NCI-H2081 (cell line): ENCODE measurements at places on chromosomes 5 and 9.

GRCh38 chr9:126999315-127000068, 84.9 kb downstream of the RALGPS1 start:
- DNase-seq: no peak

GRCh38 chr9:108973895-108974294, 39.4 kb downstream of the CTNNAL1 start:
- DNase-seq: no peak

GRCh38 chr5:59254055-59254687, 639.4 kb downstream of the PDE4D start:
- no peak for DNase-seq

- DNase-seq: no peak
Observed at GRCh38 chr5:43242196-43242595, 50.2 kb downstream of the NIM1K start.

DNA sequence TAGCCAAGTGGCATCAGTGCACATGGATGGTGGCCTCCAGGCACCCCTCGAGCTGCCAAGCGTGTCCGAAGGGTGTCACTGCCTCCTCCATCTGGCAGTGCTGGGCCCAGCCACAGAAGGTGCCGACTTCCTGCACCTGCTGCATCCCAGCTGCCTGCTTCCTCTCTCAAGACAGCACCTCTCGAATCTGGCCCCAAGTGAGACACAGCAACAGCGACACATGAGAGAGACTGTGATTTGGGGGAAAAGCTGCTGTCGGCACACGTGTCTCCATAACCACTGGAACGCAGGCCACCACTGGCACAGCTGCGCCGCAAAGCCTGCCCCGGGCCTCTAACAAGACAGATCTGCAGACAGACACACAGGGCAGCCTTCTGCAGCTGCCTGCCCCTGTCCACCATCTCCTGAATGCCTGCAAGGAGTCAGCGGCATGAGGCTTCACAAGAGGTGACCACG, 8.8 kb downstream of the CLPTM1L start:
- no peak for DNase-seq

GRCh38 chr9:134040781-134041648, 15.7 kb downstream of the BRD3OS start:
- no peak for DNase-seq

DNA sequence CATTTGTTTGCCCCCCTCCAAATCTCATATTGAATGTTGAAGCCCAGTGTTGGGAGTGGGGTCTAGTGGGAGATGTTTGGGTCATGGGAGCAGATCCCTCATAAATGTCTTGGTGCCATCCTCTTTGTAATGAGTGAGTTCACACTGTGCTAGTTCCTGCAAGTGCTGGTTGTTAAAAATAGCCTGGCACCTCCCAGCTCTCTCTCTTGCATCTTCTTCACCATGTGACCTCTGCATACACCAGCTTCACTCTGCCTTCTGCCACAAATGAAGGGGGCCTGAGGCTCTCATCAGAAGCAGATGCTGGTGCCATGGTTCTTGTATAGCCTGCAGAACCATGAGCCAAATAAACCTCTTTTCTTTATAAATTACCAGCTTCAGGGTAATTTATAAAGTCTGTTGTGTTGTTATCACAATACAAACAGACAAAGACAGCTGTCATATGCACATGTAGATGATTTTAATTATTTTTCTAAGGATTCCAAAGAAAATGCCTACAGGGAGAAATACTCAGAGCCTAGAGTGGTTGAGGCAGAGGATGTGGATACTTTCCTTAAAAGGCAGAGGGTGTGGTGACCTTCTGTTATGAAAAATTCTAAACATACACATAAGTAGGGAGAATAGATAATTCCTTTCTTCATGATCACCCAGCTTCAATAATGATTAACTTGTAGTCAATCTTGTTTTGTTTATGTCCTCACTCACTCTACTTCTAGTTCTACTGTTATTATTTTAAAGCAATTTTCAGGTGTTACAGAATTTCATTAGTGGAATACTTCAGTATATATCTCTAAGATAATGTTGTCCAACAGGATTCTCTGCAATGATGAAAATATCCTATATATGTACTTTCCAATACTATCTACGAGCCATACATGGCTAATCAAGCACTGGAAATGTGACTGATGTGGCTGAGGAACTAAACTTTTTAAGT, 75.1 kb upstream of the RANBP6 start:
- no peak for DNase-seq

DNA sequence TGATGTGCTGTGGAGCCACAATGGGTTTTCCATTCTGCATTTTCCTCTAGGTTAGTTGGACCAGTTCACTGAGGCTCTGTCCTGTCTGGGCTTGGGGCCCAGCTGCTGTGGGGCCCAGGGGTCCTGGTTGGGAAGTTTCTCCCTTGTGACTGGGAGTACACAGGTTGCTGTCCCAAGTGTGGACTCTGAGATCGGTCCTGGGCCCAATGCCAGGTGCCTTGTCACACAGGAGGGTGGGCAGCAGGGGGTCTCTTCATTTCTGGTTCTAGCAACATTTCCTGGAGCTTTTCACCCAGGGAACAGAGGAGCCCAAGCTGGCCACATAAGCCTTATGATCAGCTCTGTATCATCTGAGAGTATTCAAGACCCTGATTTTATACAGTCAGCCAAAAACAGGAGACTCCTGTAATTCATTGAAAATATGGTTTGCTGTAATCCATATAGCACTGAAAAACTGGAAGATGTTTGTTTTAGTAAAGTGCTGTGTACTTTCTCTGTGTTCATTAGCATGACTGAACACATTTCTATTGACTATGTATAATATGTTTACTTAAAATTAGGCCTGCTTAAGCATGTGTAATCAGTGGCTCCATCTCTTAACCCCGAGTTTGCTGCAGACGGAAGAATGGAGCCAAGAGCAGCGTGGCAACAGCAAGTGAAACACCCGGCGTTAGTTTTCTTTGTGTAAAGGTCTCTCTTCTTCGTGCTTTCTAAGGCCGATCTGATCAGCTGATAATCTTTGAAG, 62.5 kb downstream of the MVB12B start:
- DNase-seq: peak; percentile 48

DNA sequence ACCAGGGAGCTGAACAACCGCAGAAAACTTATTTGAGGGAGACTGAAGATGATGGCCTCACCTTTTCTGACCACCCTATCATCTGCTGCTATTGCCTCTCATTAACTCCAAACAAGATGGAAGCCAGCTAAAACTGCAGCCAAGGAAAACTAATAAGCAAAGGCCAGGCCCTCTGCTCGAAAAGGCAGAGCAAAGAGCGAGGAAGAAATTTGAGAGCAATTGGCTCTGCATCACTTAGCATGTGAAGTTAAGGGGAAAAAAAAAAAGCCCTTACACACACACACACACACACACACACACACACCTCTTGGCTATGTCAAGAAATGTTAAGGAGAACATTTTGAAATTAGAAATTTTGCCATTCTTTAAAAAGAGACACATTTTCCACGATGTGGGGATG, 228.1 kb upstream of the CYLC2 start:
- no peak for DNase-seq

- DNase-seq: no peak
Observed at GRCh38 chr5:140602147-140602546, 30.8 kb downstream of the CD14 start.

DNA sequence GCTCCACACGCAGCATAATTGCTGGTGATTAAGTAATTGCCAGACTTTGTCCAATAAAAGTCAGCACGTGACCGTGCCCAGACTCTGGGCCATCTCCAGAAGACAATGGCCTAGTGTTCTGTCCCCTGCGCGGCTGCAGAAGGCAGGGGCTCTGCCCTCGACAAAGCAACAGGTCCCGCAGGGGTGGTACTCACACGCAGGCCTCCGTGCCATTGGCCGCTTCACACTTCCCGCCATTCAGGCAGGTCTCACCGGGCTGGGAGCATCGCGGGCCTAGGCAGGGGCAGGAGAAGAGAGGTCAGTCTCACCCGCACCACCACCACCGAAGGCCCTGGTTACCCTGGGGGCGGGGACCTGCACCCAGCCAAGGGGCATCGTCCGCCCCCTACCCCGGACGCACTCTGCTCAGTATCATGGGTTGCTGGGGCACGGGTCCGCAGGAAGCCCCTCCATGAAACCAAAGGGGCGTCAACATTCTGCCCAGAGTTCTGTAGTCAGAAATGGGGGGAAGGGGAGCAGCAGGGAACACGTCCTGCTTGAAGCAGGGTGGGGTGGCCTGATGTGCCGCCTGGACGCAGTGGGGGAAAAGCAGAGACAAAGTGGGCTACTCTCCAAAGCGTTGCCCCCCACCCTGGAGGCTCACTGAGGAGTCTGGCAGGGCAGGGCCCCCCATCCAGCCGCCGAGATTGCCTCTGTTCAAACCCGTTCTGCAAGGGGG, 1.9 kb downstream of the NOTCH1 start:
- DNase-seq: no peak

DNA sequence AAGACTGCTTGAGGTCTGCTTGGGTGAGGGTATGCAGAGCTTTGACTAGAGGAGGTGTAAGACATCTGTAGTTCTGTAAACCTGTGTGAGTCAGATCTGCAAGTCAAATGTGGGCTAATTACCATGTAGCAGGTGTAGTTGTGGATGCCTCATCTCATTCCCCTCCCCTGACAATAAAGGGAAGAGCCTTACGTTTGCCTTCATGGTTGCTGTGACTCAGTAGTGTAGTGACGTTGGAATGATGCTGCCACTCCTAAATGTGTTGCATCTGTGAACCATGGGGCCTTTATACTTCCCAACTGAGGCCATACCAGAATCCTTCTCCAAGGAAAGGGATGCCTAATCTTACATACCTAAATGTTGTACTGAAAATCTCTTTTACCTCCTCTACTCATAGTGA, 26.0 kb downstream of the PRDM6 start:
- no peak for DNase-seq

DNA sequence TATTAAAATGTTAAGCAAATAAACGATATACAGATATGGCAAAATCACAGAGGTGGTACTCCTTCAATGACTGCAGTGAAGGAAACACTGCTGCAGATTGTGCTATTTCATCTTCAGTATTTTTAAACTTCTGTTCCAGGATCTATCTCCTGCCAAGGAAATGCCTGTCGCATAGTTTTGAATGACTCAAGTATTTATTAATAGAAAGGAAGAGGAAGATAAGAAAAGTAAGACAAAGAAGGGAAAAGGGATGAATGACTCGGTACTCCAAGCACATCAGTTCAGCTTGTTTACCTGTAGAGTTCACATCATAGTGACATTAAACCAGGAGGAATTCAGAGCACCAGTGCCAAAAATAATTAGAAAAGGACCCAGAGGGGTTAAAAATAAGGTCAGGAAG, 5.1 kb upstream of the GPX8 start:
- no peak for DNase-seq

DNA sequence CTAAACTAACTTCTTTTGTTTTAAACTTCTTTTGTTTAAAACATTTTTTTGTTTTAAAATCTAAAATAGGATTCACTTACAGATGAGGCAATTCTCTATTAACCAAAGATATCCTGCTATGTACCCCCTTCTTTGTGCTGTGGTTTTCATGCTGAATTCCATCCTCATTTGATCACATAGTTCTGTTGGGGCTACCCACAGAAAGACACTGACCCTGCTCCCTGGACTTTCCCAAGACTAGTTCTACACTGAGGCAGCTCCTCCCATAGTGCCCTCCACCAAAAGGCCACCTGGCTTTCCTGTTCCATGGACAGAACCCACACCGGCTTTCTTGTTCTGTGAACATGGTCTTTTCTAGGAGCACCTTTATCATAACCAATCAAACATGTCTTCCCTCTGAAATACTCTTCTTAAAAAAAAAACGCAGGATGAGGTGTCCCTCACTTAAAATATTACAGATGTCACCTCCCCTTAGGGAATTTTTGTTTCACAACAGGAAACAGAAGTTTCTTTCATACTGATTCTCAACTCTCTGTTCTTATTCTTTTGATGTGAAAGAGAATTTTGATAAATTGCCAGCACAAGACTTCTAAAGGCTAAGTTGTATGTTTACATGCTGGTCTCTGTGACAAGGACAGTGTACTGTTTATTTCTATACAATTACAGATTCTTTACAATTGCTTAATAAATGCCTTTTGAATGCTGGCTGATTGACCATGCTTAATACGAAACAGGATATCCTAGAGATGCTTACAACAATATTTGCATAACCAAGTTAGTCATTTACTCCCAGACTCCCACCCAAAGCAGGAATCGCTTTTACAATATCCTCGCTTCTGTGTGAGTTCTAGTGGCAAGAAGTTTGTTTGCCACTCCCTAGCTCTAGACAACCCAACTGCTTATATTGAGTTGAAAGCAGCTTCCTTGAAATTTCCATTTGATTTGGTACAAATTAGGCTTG, 300.4 kb downstream of the DTWD2 start:
- DNase-seq: no peak

DNA sequence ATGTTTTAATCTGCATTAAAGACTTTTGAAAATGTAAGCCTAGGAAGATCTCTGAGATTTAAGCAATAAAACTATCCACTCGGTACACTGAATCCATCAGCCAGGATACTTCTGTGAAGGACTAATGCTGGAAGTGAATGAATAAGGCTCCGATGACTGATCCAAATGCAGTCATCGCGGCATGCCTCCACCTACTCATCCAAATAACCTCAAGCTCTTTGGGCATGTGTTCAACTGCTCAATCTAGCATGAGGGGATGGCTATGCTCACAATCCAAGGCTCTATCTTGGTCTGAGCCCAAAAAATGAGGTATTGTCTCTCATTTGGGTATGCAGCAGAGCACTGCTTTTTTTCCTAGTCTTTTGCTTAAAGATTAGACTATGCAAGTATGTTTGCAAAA, 19.2 kb downstream of the MARCHF3 start:
- no peak for DNase-seq

GRCh38 chr5:90982576-90982975, 400.5 kb downstream of the ARRDC3 start:
- no peak for DNase-seq

- DNase-seq: no peak
Observed at GRCh38 chr9:36149197-36149596, 12.7 kb downstream of the GLIPR2 start.

- no peak for DNase-seq
Observed at GRCh38 chr9:269081-269711, 54.5 kb downstream of the DOCK8 start.

- DNase-seq: no peak
Observed at GRCh38 chr9:2321523-2322148, 300.0 kb upstream of the VLDLR start.

DNA sequence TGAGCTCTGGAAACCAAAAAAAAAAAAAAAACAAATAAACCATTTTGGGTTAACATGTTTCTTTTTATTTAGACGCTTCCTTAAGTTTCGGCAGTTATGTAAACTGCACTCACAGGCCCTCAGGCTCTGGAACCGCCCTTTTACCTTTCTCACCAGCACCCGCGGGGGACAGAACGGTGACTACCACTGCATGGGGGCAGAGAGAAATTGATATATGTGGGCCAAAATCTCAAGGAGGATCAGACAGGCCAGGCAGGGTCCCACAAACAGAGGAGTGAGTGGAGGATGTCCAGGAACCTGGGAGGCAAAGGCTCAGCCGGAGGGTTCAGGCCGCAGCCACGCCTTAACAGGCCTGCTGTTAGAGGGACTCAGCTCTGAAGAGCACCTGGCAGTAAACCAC, 54.4 kb downstream of the IRX2 start:
- DNase-seq: no peak

GRCh38 chr9:116450378-116451139, 236.5 kb upstream of the TRIM32 start:
- no peak for DNase-seq

- DNase-seq: no peak
Observed at GRCh38 chr5:180785794-180786221, 16.8 kb downstream of the MGAT1 start.

- DNase-seq: no peak
Observed at GRCh38 chr9:9846557-9846956, 766.2 kb downstream of the PTPRD start.

GRCh38 chr5:74415695-74416102, 224.8 kb downstream of the ENC1 start:
- no peak for DNase-seq
